RPMI8226 (cell line): ENCODE measurements at places on chromosomes 6 and 20.

- peak; percentile 74 for DNase-seq
These were observed 76.8 kb upstream of the SIRPG start for GRCh38 chr20:1734269-1734858.

DNA sequence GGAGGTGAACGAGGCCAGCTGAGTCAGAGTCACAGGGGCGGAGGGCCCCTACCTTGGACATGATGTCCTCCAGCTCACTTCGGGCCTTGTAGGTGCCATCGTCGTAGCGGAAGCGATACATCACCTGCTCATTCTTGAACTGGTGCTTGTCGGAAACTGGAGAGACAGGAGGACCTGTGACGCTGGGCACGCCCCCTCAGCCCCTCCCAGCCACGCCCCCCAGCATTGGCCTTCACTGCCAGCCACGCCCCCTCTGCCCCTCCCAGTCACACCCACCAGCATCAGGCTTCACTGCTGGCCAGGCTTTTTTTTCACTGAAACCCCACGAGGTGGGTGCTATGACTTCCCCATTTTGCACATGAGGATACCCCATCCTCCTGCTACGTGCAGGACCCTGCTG, 148.2 kb downstream of the PREX1 start:
- peak; percentile 14 for DNase-seq

DNA sequence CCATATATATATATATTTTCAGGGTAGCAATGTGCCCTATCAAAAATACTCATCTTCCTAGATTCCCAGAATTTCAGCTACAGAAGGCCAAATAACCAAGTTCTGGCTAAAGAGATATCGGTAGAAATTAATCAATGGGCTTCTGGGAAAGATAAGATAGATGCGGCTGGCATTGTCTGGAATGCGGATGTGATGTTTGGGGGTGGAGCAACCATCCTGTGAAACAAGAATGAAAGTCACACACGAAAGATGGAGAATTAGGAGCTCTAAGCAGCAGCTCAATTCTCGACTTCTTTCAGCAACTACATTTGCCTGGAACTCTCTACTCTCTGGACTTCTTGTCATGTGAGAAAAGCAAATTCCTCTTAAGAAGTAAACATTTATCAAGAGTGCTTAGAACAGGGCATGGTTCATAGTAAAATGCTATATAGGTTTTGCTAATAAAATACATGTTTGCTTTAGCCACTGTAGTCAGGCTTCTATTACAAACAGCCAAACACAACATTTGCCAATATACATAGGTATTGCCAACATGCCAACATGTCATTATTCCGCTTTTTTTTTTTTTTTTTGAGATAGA, 90.8 kb downstream of the CLIC5 start:
- DNase-seq = no peak

- peak; percentile 29 for DNase-seq
These were observed 673 bp downstream of the CST7 start for GRCh38 chr20:24949756-24950127.

GRCh38 chr6:10418361-10418861, 3.5 kb upstream of the TFAP2A start:
- no peak for DNase-seq

- no peak for DNase-seq
These were observed 63.3 kb downstream of the DAAM2 start for GRCh38 chr6:39855356-39855995.

DNA sequence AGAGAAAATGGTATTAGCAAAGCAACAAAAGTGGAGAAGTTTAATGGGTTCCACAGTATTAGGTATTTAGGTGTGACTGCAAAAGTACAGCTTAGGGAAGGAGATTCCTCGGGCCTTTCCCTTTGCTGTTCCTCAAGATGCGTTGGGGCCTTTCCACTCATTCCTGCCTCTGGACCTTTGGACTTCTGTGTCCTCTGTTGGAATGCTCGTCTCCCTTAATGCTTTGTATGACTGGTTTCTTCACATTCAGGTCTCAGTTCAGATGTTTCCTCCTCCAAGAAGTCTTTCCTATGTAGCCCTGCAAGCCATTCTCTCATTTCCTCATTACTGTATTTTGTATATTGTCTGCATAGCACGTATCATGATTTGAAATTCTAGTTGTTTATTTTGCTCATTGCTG, 39.6 kb downstream of the CTNNBL1 start:
- no peak for DNase-seq

DNA sequence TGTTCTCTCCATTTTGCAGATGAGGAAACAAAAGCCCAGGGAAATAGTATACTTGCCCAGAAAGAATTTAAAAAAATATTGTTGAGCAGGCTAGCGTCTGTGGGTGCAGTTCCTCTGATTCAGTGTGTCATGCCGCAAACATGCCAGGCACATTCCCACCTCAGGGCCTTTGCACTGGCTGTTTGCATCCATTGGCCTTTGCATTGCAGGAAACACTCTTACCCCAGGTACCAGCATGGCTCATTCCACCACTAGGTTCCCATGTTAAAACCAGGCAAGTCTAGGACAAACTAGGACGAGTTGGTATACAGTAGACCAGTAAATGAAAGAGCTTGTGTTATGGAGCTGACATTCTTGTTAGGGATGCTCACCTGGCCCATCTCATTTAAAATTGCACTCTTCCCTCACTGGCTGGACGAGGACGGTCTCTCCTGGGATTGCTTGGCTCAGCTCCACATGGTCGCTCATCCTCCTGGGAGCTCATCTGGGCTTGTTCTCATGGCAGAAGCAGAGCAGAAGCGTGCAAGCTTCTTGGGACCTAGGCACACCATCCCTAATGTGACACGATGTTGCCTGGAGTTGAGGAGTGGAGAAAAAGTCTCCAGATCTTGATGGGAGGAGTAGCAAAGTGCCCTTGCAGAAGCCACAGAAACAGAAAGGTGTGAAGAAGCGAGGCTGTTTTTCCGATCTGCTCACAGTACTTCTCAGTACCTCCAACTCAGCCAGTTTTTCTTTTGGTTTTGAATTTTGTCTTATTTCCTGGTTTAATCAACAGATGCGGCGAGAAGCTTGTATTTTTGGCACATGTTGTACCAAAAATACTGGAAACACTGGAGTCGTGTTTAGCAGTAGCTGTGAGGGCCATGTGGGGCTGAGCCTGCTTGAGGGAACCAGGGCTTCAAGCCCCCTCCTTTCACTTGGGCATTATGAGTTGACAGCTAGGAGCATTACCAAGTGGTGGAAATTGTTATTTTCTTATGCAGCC, 13.9 kb downstream of the ZNF831 start:
- no peak for DNase-seq

DNA sequence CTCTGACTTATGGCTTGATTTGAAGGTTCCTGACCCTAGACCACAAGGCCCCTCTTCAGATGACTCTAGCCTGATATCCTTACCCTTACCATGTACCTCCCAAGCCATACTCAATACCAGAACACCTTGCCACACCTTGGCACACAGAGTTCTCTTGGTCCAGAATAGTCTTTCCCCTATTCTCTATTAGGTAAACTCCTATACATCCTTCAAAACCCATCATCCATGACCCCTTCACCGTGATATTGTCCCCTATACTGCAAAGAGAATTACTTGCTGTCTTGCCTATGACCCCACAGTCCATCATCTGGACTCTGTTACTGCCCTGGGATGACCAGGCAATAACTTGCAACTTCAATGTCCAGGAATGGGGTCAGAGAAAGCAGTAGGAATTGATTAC, 31.8 kb upstream of the DSN1 start:
- DNase-seq = no peak

- no peak for DNase-seq
These were observed 361.1 kb downstream of the NRN1 start for GRCh38 chr6:5645328-5646290.

DNA sequence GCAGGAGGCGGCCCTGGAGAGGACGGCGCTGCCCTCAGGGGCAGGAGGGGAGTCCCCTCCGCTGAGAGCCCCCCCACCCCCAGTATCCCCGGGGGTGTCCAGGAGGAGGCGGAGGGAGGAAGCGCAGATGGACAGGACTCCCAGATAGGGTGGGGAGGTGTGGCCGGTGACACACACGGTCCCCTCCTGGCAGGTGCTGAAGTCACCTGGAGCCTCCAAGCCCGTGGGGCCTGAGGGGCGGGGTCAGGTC, 1.4 kb downstream of the STMN3 start:
- DNase-seq = peak; percentile 60

GRCh38 chr6:45538641-45539547, 161.2 kb upstream of the SUPT3H start:
- no peak for DNase-seq

- no peak for DNase-seq
These were observed 82.7 kb upstream of the FABP7 start for GRCh38 chr6:122696853-122697252.

DNA sequence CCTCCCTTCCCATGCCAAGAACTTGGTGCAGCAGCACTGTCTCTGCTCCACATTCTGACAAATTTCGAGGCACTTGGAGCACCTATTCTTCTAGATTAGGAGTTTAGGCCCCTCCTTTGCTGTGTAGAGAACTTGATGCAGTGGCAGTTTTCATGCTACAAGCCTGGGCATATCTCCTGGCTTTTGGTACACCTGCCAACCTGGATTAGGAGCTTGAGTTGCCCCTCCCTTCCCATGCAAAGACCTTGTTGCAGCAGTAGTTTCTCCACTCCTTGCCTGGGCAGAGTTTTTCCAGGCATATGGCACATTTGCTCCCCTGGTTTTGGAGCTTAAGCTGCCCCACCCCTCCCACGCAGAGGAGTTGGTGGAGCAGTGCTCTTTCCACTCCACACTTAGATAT, 956.1 kb downstream of the EYS start:
- DNase-seq = no peak

GRCh38 chr20:31644701-31645100, 7.0 kb downstream of the COX4I2 start:
- DNase-seq = no peak

DNA sequence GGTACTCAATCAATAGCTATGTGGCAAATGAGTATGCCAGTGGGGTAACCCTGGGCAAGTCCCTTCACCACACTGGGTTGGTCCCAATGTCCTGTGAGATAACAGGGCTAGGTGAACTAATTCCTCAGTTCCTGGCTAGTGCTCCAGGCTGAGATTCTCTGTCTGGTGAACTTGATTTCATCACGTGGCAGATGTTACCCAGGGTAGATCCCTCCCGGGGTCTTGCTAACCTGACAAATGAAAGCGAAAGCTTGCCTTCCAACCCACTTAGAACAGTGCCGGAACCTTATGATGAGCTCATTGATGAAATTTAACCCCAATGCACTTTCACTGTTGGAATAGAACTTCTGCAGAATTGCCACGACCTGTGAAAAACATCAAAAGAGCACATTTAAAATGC, 6.6 kb upstream of the ANKRD60 start:
- no peak for DNase-seq

- peak; percentile 52 for DNase-seq
These were observed 9.9 kb upstream of the PSMF1 start for GRCh38 chr20:1108437-1108920.

- no peak for DNase-seq
These were observed 189.8 kb upstream of the CEP162 start for GRCh38 chr6:84417260-84417659.

DNA sequence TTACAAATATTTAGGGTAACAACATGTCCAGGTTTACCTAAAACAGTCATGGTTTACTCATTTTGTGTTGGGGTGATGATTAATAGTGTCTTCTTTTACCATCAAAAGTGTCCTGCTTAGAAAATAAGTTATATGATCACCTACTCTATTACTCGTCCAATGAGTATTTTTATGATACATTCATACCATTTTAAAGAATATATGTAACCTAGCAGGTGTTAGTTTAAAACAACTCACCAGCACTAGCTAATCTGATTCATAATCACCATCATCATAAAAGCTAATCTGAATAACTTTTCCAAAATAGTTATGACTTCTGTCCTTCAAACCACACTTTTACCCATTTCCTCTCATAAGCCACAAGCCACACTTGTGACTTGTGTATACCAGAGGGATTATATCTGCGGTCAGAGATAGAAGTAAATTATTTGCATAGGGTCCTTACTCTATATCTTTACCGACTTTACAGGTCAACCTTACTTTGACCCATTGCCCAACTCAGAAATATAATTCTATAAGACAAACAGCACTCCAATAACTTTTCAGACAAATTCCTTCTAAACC, 33.3 kb upstream of the NRN1 start:
- no peak for DNase-seq

GRCh38 chr6:10030942-10031537, 383.8 kb downstream of the TFAP2A start:
- peak; percentile 23 for DNase-seq

- DNase-seq = no peak
These were observed 38.3 kb upstream of the TSHZ2 start for GRCh38 chr20:52933867-52934266.

- DNase-seq = no peak
These were observed 39.4 kb downstream of the HNF4A start for GRCh38 chr20:44394702-44395460.

GRCh38 chr20:7207186-7207798, 439.8 kb downstream of the BMP2 start:
- DNase-seq = no peak

DNA sequence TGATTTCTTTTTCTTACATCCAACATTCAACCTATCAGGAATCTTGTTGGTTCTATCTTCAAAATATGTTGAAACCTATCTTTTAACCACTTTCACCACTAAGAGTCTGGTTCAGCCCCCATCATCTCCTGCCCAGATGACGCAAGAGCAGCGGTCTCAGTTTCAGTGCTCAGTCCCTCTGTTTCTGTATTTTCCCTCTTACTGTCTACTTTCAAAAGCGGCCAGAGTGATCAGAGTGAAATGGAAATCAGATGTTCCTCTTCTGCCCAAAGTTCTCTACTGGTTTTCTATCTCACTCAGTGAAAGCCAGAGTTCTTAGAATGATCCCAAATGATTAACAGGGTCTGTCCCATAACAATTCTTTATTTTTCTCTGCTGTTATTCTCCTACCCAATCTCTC, 147.9 kb upstream of the PDE7B start:
- DNase-seq = no peak

GRCh38 chr6:35359744-35360348, 17.5 kb downstream of the PPARD start:
- DNase-seq = no peak

DNA sequence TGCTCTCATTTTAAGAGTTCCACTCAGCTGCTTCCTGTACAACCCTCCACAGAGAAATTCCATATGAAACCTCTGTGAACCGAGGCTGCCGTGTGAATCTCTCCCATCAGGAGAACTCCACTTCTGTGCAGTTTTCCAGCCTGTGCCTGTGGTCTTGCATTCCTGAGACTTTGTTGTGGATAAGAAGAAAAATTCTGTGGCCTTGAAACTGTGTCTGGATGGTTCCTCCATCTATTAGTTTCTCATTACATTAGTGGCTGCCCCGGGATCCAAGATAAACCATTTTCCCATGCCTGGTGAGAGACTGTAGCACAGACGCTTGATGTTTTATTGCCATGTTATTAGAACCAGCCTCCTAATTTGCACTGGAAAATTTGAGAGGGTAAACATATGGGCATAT, 40.8 kb upstream of the TIAM2 start:
- no peak for DNase-seq

GRCh38 chr6:44034391-44034861, 92.8 kb downstream of the MRPL14 start:
- DNase-seq = no peak

- DNase-seq = no peak
These were observed 76.1 kb downstream of the PAX1 start for GRCh38 chr20:21781446-21782075.
